Activated CD4-positive, alpha-beta T cell treated with anti-CD3 and anti-CD28 coated beads for 1 hour (primary cell): ENCODE measurements at places on chromosomes 3 and 15.

GRCh38 chr15:60390871-60391501, 6.8 kb downstream of the ANXA2 start:
- no peak for DNase-seq

GRCh38 chr3:148962513-148962912, 28.8 kb upstream of the GYG1 start:
- no peak for DNase-seq

DNA sequence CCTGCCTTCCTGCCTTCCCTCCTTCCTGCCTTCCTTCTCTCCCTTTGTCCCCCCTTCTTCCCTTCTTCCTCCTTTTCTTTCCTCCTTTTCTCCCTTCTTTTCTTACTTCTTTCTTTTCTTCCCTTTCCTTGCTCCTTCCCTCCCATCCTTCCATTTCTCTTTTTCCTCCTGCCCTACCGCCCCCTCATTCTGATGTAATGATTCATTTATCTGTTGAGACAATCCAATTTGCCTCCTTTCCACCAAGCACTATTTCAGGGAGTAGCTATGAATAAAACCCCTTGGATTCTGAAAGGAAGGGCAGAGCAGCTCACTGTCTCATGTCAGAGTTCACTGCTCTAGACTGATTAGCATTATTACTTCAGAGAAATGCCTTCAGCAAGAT, 462.6 kb downstream of the PDCD6IP start:
- DNase-seq, result no peak

DNA sequence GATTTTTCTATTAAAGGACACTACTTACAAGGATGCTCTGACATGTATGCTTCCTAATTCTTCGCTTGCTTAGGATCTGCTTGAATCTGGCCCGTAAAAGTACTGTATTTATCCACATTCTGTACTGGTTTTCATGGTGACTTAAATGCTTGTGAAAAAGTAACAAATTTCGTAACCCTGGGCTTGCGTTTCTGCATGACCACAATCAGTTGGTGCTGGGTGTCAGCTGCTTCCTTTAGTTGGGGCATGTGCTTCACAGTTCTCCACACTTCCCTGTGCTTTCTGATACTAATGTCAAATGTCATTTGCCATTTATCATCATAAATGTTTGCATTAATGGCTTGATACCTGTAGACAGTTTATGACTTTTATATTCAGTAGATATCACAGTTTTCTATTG, 218.4 kb upstream of the MLF1 start:
- no peak for DNase-seq

DNA sequence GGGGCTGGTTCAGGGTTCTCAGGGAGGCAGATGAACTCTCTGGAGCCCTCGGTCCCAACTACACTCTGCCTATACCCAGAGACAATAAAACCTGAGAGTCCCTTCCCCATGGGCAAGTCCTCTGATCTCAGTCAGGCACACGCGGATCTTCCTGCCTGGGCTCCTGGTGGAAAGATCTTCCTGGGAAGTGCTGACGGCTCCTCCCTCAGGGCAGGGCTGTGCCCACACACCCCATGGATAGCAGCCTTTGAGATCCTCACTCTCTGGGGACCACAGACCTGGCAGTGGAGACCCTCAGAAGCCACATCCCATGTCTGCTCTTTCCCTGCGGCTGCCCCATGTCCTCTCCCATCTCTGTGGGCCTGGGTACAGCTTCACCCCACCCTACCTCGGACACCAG, 10.4 kb downstream of the SH2D7 start:
- DNase-seq, result no peak

DNA sequence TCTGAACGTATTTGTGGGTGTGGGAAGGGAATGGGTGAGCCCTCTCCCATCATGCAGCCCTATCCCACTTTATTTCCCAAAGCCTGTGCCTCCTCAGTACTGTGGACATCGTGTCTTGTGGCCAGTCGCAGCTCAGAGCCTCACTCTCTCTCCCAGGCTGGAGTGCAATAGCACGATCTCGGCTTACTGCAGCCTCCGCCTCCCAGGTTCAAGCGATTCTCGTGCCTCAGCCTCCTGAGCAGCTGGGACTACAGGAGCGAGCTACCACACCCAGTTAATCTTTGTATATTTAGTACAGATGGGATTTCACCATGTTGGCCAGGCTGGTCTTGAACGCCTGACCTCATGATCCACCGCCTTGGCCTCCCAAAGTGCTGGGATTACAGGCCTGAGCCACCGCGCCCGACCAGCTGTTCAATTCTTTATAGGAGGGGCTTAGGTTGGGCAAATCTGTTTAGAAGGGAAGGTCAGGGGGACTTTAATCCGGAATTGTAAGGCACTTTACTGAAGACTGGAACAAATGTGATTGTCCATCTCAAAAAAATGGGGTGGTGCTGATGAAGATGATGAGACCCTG, 42.7 kb upstream of the BDH1 start:
- DNase-seq, result no peak
